ENCODE measurements at places on chromosomes 3 and 15. TPM values are rescaled to one million over a fixed set of nuclear protein-coding genes. Genes with fewer than 3 reads are reported as not detected.

ERC2 gene
- 0.33 TPM for total RNA-seq

GOLGA8T gene
- total RNA-seq: not detected

CCDC39 gene
- total RNA-seq: not detected

BTLA gene
- not detected for total RNA-seq

GJD2 gene
- not detected for total RNA-seq

CRABP1 gene
- not detected for total RNA-seq

SLC12A1 gene
- not detected for total RNA-seq
